ENCODE measurements at places on chromosomes 5 and 9.
A peak's percentile ranks its signal among the peaks of the same experiment; 100 is the strongest.

DNA sequence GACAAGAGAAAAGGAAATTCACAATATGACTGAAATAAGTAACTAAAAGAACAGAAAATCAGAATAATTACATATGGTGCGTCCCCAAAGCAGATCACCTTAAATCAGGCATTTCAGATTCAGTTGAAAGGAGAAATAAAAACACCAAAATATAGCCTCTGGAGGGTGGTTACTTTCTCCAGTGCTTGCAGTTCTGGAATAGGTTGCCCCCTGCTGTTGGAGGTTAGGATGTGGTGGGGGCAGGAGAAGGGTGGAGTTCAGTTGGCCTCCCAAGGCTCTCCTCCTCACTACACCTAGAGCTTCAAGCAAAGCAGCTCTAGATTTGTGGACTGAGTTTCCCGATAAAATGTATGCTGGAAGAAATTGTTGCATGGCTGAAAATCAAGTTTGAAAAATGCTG, 338.2 kb upstream of the TLE4 start:
- no peak for DNase-seq

GRCh38 chr9:121861501-121862180, 210.2 kb downstream of the DAB2IP start:
- DNase-seq = no peak

DNA sequence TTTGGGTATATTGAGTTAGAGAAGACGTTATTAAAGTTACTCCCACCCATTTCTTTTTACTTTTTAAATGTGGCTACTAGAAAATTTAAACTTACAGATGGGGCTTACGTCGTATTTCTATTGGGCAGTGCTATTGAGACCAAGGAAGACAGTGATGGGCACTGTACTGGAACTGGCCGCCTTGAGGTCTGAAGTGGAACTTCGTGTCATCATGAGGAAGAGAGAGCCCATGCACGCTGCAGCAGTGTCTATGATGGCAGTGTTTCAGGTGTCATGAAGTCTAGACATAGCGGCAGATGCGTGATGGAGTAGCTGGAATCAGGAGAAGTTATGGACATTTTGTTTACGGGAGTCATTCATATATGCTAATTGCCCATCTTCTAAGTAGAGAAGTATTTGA, 143.7 kb downstream of the LRRC70 start:
- no peak for DNase-seq

DNA sequence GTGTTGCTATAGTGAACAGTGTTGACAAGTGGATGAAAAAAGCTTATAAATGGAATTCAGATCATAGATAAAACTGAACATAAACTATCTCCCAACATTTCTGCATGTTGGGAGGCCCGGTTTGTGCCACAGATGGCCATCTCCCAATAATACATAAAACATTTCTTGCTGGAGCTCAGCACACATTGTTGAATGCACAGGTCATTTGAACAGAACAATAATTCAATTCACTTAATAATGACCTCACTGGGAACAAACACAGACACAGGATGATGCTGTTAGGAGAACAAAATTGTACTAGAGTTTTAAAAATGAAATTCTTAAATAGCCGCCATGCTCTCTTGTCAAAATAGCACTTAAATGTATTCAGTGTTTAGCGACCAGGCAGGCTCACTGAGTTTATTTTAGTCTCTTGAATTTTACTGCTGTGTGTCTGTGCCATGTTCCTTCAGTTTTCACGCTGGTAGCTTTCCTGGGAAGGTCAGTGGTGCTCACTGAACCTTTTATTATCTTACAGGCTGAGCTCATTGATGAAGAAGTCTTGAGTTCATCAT, 85.0 kb upstream of the SSBP2 start:
- peak; percentile 35 for DNase-seq

DNA sequence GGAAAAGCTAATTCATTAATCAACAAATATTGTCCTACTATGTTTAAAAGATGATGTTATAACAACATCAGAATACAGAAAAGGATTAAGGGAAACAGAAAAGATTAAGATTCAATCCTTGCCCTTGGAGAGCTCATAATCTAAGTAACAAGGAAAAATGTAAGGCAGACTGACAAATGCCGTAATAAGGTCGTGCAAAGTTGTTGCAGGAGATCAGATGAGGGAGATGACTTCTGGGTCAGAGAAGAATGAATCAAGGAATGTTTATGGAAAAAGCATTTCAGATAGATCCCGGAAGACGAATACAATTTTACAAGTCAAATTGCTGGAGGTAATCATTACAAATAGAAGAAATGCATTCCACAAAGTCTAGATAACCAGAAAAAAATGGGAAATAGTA, 6.4 kb downstream of the ADAMTS6 start:
- no peak for DNase-seq

- no peak for DNase-seq
These were observed 159.0 kb downstream of the NR2F1-AS1 start for GRCh38 chr5:93421987-93422401.

- peak; percentile 3 for DNase-seq
These were observed 386.9 kb upstream of the SMC2 start for GRCh38 chr9:103707181-103707580.

GRCh38 chr9:97473717-97474116, 27.7 kb upstream of the TMOD1 start:
- DNase-seq = no peak

DNA sequence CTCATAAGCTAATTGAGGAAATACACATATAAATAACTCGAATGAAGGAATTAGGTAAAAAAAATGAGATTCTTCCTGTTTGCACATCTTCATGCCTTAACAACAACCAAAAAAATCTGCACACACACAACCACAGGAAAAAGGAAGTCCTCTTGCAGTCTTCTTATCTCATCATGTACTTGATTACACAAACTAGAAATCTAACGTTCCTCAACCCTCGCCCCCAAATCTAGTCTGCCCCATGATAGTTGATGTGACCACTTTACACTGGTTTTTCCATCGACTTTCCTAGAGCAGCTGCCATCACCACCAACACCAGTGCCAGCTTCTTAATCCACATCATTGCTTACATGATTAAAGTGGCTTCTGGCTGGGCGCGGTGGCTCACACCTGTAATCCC, 31.2 kb upstream of the RNU6ATAC start:
- DNase-seq = no peak

- no peak for DNase-seq
These were observed 56.8 kb downstream of the PTPDC1 start for GRCh38 chr9:94140791-94141790.

DNA sequence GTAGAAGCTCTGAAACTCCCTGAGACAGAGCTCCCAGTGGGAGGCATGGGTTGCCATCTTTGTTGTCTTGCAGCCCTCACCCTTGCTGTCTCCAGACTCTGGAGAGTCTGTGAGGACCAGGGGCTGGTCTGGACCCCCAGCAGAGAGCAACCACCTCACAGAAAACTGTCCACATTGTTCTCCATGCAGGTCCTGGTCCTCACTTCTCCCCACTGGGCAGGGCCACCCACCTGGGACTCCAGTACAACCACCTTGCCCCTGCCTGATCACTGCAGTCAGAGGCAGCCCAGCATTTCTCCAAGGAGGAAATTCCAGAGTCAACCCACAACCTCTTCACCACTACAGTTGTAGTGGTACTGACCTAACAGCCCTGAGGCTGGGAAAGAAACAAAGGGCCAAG, 285.6 kb upstream of the RPS23 start:
- no peak for DNase-seq

DNA sequence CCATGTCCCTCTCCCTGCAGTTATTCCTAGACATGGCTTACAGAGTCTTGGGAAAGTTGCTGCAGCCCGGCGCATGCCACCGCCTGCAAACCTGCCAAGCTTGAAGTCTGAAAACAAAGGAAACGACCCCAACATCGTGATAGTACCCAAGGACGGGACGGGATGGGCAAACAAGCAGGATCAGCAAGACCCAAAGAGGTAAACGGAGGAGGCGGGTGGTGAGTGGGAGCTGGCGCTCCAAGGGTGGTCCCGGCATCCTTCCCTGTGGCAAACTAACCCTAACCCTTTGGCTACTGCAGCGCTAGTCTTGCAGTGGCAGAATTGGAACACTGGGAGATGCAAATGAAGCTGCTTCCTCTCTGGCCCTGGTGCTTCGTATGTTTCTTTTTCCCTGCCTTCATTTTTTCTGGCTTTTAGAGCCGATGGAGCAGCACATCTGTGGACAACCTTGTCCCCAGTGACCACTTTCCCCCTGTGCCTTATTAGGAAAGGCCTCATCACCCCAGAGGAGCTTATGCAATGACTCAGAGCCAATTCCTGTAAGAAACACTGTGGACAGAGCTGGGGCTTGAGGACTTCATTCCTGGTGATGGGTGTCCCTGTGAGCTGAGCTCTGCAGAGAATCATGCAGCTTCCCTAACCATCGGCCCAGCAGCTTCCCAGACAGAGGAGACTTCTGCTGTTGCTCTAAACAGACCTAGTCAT, 38.9 kb downstream of the PRRC2B start:
- DNase-seq = peak; percentile 94

DNA sequence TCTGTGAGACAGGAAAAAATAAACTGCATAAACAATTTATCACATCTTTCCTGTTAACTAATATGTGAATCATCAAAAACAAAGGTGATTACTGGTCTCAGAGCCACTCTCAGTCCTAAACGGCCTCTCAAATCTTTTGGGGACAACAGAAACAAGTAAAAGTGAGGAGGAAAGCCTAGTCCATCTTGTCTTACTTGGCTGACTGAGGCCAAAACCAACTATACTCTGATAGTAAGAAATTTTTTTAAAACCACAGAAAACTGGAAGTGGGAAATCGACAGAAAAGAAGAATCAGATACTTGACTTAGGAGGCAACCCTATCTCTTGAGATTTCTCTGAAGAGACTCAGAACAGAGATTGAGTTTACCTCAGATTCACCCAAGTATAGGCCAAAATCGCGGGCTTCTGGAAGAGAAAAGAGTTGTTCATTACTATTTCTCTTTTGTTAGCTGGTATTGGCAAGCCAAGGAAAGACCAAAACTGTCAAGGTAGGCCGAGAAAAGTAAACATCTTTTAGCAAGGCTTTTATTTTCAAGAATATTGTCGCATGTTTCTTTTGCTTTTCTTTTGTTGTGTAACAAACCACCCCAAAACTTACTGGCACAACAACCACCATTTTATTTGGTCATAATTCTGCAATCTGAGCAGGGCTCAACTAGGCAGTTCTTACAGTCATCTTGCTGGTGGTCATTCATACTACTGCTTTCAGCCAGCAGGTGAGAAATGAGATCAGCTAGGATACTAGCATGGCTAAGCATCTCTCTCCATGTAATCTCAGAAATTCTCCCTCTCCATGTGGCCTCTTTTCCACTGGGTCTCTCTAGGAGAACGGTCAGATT, 46.1 kb downstream of the RFX3 start:
- DNase-seq = no peak
